Activated CD4-positive, alpha-beta memory T cell treated with anti-CD3 and anti-CD28 coated beads, Interleukin-2, amount 10 ng/mL, durations not matched to agents 7 days and 5 days (primary cell): ENCODE measurements at places on chromosomes 2 and 18. TPM values are rescaled to one million over a fixed set of nuclear protein-coding genes. Genes with fewer than 3 reads are reported as not detected.

DNA sequence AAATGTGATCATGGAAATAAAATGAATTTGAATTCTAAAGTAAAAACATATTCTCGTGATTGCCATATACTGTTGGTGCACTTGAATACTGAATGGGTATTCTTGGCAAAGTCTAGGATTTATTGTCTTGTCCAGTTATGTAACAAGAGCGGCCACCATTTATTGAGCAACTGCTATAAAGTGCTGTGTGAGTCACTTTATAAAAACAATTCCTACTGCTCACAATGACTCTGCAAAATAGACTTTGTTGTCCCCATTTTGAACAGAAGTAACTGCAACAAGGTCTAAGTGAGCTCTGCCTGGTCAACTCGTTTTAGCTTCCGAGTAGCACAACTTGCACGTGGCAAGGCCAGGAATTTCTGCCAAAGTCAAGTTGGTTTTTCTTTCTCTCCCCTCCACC lies 995.6 kb upstream of the FANCL start:
- no peaks in the 10 kb centered on the region for H3K36me3 ChIP-seq
- H3K27me3 ChIP-seq = no peaks in the 10 kb centered on the region
- no peak overlapping the region for H3K27ac ChIP-seq
- H3K4me3 ChIP-seq = no peak overlapping the region
- H3K4me1 ChIP-seq = no peaks in the 10 kb centered on the region

DNA sequence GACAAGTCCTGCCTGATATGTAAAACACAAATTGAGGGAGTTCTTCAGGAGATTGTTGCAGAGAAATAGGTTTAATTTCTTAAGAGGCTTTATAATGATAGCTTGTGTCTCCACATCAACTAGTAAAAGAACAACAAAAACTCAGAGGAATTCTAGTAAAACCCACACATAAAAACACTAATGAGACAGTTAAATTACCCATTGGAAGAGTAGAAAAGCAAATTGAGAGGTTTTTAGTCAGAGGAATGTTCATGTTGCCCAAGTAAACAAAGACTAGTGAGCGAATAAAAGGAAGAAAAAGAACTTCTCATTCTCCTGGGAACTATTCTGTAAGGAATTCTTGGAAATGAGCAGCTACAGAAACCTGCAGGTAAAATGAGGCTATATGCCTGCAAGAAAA lies 330.6 kb downstream of the STK39 start:
- DNase-seq = no peak
- no peaks in the 10 kb centered on the region for H3K36me3 ChIP-seq
- no peaks in the 10 kb centered on the region for H3K4me1 ChIP-seq
- H3K27ac ChIP-seq = no peak overlapping the region

DNA sequence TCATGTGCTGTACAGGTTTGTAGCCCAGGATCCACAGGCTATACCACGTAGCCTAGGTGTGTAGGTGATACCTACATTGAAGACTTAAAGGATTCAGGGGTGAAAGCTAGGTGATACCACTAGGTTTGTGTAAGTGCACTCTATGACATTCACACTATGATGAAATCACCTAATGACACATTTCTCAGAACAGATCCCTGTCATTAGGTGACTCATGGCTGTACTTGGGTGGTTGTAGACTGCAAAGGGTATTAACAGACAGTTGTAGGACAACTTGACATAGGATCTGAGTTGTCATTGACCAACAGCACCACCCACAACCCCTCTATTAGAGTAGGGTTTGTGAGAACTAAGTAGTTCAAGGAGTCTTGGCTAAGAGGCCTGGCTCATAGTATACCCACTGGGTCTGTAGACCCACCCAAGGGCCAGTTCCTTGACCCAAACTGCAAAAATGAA lies 27.7 kb upstream of the SMCHD1 start:
- peak overlapping the region; percentile 58 for H3K27ac ChIP-seq
- H3K27me3 ChIP-seq = no peaks in the 10 kb centered on the region
- peaks cover 29% of the 10 kb centered on the region for H3K4me1 ChIP-seq
- peaks cover 23% of the 10 kb centered on the region for H3K36me3 ChIP-seq
- H3K4me3 ChIP-seq = no peak overlapping the region

DNA sequence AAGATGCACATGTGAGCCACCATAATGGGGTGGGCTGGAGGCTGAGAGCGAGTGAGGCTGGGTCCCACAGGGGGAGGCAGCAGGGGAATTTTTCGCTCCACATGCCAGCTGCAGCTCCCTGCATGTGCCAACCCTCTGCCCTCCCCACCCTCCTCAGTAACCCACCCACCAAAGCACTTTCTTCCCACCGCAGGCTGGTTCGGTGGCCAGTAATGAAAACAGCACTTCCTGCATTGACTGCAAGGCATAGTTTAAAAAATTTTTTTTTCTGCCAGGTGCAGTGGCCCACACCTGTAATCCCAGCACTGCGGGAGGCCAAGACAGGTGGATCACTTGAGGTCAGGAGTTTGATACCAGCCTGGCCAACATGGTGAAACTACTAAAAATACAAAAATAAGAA lies 147.5 kb upstream of the TTC39C start:
- peaks cover 57% of the 10 kb centered on the region for H3K4me1 ChIP-seq
- no peak for DNase-seq
- no peak overlapping the region for H3K4me3 ChIP-seq
- peaks cover 4% of the 10 kb centered on the region for H3K27me3 ChIP-seq
- no peak overlapping the region for H3K27ac ChIP-seq

GRCh38 chr2:215896921-215897320 lies 116.4 kb downstream of the MREG start:
- H3K36me3 ChIP-seq = no peaks in the 10 kb centered on the region
- H3K27me3 ChIP-seq = peaks cover 7% of the 10 kb centered on the region
- H3K27ac ChIP-seq = no peak overlapping the region
- DNase-seq = no peak
- no peaks in the 10 kb centered on the region for H3K4me1 ChIP-seq

DNA sequence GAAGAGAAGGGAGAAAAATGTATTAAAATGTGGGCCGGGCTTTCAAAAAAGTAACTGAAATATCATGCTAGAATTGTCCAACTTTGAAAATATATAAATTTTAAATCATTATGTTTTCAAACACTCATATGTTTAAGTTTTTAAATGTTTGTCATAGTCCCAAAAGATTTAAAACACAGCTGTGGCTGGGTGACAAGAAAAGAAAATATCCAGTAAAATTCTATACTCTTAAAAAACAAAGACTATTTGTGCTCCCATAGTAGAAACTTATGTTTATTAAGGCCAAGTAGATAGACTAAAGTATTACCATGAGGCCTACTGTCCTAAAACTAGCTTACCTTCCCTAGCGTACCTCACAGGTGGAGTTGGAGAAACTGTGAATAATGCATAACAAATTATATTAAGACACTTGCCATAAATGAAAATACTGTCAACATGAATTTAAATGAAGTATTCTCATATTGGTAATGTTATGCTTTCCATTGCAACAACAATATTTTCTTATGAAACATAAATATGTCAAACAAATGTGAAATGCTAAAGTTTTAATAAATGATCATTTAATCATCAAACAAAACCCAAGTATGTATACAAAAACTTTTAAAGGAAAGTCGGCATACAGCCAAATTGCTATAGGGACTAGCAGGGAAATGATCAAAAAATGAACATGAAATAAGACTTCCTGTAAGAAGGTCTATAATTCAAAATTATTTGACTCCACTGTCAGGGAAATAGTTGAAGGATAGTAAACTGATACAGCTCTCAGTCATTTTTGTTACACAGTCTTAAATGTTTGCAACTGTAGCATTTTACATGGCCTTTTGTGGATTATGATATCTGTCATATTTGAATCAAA lies 13.4 kb downstream of the MEIS1 start:
- H3K27ac ChIP-seq = no peak overlapping the region
- no peak overlapping the region for H3K4me3 ChIP-seq
- H3K36me3 ChIP-seq = no peaks in the 10 kb centered on the region
- no peak for DNase-seq

The ASB18 gene
- total RNA-seq = not detected

The CNOT9 gene
- total RNA-seq = 77.1 TPM
